Liver (tissue), 10 donors: ENCODE measurements at places on chromosomes 6 and 20. TPM values are rescaled to one million over a fixed set of nuclear protein-coding genes. Genes with fewer than 3 reads are reported as not detected.

GRCh38 chr6:148426317-148426977 is 83.8 kb downstream of the SASH1 start:
- H3K27me3 ChIP-seq: no peaks in the 10 kb centered on the region
- no peak overlapping the region for H3K27ac ChIP-seq

- no peaks in the 10 kb centered on the region for H3K36me3 ChIP-seq
- no peak overlapping the region for H3K4me3 ChIP-seq
- no peaks in the 10 kb centered on the region for H3K27me3 ChIP-seq
- no peak for DNase-seq
Measured at GRCh38 chr20:51703400-51704287, 64.5 kb downstream of the ATP9A start.

DNA sequence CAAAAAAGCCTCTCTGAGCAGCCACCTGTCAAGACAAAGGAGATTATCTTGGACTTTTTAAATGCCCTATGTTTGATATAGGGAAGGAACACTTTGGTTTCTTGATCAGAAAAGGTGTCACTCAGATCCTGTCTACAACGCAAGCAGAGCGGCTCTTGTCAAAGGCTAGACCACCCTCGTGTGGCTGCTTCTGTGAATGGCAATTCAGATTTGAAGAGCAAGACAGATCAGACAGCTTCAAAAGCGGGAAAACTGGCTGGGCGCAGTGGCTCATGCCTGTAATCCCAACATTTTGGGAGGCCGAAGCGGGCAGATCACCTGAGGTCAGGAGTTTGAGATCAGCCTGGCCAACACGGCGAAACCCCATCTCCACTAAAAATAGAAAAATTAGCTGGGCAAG is 10.1 kb upstream of the NXT1 start:
- no peaks in the 10 kb centered on the region for H3K27me3 ChIP-seq
- no peak overlapping the region for H3K27ac ChIP-seq
- no peaks in the 10 kb centered on the region for H3K4me1 ChIP-seq
- DNase-seq: no peak
- no peaks in the 10 kb centered on the region for H3K36me3 ChIP-seq

DNA sequence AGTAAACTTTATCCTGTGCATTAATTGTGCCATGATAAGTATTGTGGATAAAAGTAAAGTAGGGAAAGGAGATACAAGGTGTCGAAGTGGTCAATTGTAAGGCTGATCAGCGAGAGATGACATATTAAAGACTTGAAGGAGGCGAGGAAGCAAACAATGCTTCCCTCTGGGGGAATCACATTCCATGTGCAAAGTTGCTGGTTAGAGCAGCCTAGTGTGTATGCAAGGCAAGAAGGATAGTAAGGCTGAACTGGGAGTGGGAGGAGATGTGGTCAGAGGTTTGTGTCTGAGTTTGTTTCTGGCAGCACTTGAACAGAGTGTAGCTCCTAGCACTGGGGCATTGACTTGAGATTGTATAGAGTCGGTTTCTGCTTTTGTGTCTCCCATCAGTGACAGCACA is 122.9 kb downstream of the SLC35F1 start:
- H3K27me3 ChIP-seq: no peaks in the 10 kb centered on the region
- DNase-seq: no peak
- no peak overlapping the region for H3K27ac ChIP-seq
- no peaks in the 10 kb centered on the region for H3K36me3 ChIP-seq
- H3K4me1 ChIP-seq: no peaks in the 10 kb centered on the region
- H3K4me3 ChIP-seq: no peak overlapping the region

DNA sequence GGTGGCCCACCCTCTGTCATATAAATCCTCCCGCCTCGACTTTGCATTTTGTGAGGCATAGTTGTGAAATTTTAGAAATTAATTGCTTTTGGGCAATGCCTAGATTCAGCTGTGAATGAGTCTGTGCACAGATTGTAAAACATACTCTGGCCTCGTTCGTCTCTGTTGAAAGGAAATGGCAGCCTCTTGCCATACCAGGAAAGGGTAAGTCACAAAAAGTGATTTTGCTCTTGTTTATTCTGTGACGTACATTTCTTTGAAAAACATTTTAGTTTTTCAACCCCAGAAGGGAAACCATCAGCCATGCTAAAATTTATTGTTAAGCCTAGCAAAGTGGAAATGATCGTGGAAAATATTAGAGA is 15.3 kb upstream of the EXOC2 start:
- H3K4me3 ChIP-seq: no peak overlapping the region
- H3K36me3 ChIP-seq: no peaks in the 10 kb centered on the region
- H3K4me1 ChIP-seq: peaks cover 3% of the 10 kb centered on the region
- no peak overlapping the region for H3K27ac ChIP-seq
- no peaks in the 10 kb centered on the region for H3K27me3 ChIP-seq

- H3K4me3 ChIP-seq: no peak overlapping the region
- no peak overlapping the region for H3K27ac ChIP-seq
- no peak for DNase-seq
- H3K4me1 ChIP-seq: no peaks in the 10 kb centered on the region
- H3K27me3 ChIP-seq: no peaks in the 10 kb centered on the region
Measured at GRCh38 chr6:129248946-129249345, 366.0 kb downstream of the LAMA2 start.

DNA sequence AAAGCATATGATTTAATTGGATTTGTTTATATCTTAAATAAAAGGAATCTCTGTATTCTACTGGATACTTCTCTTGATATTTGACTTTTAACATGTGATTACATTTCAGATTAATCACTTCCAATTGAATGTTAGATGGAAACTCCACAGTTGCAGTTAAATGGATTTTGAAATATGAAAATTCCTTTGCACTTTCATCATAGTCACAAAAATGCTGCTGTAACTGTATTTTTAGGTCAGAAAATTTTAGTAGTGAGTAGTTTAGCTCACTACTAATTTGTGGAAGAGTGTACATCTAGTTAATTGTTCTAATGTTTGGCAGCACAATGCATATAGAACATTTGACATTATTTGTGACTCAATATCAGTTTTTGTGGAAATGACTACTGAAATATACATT is 26.8 kb downstream of the PTCHD4 start:
- H3K4me1 ChIP-seq: no peaks in the 10 kb centered on the region
- DNase-seq: no peak

DNA sequence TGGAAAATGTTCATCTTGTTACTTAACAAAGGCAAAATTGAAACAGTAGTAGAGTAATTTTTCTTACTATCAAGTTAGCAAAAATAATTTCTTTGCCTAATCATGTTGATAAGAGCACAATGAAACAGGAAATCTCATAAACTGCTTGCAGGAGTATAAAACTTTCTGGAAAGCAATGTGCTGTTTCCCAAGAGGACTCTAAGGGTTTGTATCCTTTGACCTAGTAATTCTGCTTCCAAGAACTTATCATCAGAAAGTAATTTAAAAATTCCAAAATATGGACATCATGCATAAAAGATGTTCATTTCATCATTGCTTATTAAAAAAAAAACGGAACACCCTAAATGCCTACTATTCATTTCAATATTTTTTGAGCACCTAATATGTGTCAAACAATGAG is 46.1 kb upstream of the TNFAIP3 start:
- no peaks in the 10 kb centered on the region for H3K4me1 ChIP-seq
- H3K27me3 ChIP-seq: no peaks in the 10 kb centered on the region
- DNase-seq: no peak
- no peak overlapping the region for H3K27ac ChIP-seq
- H3K36me3 ChIP-seq: no peaks in the 10 kb centered on the region

DNA sequence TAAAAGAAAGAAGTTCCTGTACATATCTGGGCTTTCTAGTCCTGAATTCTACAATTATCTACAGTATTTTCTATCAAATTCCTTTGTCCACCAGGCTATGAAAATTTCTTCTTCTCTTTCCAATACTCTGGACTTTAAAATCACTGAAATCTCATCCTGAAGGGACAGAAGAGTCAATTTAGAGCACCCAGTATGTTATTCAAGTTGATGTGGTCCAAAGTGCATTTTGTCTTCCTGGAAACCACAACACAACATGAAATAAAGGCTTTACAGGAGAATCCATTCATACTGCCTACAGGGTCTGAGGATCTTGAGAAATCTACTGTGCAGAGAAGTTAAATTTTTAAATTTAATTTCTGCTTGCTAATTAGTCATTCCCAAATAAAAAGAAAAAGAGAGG is 94.9 kb upstream of the ADGRF1 start:
- H3K27me3 ChIP-seq: no peaks in the 10 kb centered on the region
- no peaks in the 10 kb centered on the region for H3K36me3 ChIP-seq
- no peak overlapping the region for H3K27ac ChIP-seq
- DNase-seq: no peak
- H3K4me3 ChIP-seq: no peak overlapping the region

ZBP1 gene
- 0.14 TPM for total RNA-seq

PPP1R3G gene
- total RNA-seq: 3.0 TPM

KCNQ5 gene
- total RNA-seq: 1.1 TPM

HLA-DRB1 gene
- total RNA-seq: 46.1 TPM

TTBK1 gene
- 1.2 TPM for total RNA-seq
